Naive thymus-derived CD4-positive, alpha-beta T cell (primary cell): ENCODE measurements at places on chromosomes 1 and 21. TPM values are rescaled to one million over a fixed set of nuclear protein-coding genes. Genes with fewer than 3 reads are reported as not detected.

The TFF1 gene
- total RNA-seq, result not detected

The HSF2BP gene
- 0.92 TPM for total RNA-seq

The HES5 gene
- not detected for total RNA-seq

The C1orf87 gene
- not detected for total RNA-seq

The LDLRAD1 gene
- not detected for total RNA-seq

The LMNA gene
- 18.0 and 22.7 TPM in 2 replicates for total RNA-seq

The CACNA1S gene
- not detected for total RNA-seq

The ARID4B gene
- 86.3 TPM for total RNA-seq

The DDX59 gene
- total RNA-seq, result 26.1 TPM

The RAB25 gene
- 1.8 TPM for total RNA-seq

The ST6GALNAC5 gene
- not detected for total RNA-seq

The NBPF10 gene
- 4.6 and 4.7 TPM in 2 replicates for total RNA-seq

The SHISAL2A gene
- total RNA-seq, result 47.6 TPM

The OR2M3 gene
- total RNA-seq, result not detected

The TTC22 gene
- 16.6 TPM for total RNA-seq

The BLACAT1 gene
- 0.36 and 0.44 TPM in 2 replicates for total RNA-seq

DNA sequence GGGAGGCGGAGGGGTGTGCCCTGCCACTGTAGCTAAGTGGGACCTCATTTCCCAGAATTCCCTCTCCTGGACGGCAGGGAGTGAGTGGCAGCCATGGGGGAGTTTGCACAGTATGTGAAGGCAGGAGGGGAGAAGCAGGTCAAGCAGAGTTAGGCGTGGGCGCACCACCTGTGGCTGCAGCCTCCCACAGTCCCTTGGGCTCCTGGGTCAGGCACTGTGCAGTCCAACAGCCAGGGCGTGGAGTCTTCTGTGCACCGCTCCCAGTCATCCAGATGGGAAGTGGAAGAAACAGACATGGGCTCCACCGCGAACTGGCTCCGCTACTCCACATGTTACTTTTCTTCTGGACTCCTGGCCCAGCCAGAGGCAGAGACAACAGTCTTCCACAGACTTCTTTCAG is 85.4 kb upstream of the TIAM1 start:
- no peak for DNase-seq

GRCh38 chr1:59298026-59298583 is 1.2 kb downstream of the FGGY start:
- no peak for DNase-seq

GRCh38 chr1:206082831-206083695 is 30.1 kb downstream of the RHEX start:
- DNase-seq, result no peak

DNA sequence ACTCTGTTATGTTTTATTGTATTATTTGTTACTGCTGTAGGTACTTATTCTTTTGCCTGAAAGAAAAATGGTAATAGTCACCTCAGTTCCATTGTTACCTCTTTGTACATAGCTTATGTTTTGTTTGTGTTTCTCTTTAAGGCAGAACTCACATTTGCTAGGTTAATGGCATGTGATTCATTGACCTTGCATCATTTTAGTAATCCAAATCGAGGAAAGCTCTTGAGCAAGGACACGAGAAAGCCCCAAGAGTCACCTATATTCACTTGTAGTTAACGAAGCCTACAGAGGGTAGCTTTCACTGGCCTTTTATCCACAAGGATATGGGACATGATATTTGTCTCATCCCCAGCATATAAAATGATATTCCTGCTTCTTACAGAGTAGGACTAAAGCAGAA is 1765.2 kb downstream of the NCAM2 start:
- no peak for DNase-seq

- DNase-seq, result no peak
Observed at GRCh38 chr1:15941899-15942660, 33.8 kb downstream of the ZBTB17 start.

GRCh38 chr1:232519186-232519585 is 110.7 kb downstream of the SIPA1L2 start:
- no peak for DNase-seq

- no peak for DNase-seq
Observed at GRCh38 chr1:20487236-20487590, 1.2 kb upstream of the CAMK2N1 start.

GRCh38 chr1:11354893-11355553 is 82.0 kb downstream of the UBIAD1 start:
- DNase-seq, result no peak

DNA sequence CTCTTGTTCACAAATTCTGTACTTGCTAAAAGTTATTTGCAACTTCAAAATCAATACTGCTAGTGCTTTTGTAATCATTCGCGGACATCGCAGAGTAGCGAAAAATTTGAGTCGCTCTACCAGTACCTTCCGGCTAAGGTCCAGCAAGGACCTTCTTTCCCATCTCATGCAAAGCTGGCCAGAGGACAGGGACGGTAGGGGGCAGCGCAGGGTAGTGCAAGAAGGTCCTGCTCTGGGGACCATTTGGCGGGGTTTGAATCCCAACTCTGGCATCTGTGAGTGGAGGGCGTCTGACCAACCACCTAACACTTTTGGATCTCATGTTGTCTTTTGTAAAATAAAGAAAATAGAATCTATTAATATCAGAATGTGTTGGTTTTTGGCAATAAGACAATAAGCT is 258.3 kb downstream of the SPATA17 start:
- DNase-seq, result no peak

DNA sequence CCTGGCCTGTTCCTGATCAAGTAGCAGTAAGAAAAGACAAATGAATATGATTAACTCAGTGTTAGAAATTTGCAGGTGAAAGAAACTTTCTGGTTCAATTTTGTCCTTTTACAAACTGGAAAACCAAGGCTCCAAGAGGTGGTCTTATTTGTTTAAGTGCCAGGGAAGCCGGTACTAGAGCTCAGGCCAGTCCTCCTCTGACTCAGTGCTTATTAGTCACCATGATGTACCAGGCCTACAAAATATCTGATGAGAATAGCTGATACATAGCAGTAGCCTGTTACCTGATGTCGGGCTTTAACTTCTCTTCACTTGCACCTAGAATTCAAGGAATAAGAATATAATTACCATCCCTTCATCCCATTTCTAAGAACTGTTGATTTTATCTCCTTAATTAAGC is 394.8 kb downstream of the LMX1A start:
- no peak for DNase-seq

GRCh38 chr1:155309423-155310021 is 856 bp downstream of the FDPS start:
- no peak for DNase-seq

GRCh38 chr1:201946224-201946908 is at the start of gene LMOD1:
Gene LMOD1 (minus strand): TSS chr1:201946548. CDS start chr1:201946340, 208 bp downstream.
- no peak for DNase-seq

- no peak for DNase-seq
Observed at GRCh38 chr1:212727386-212728181, 27.9 kb upstream of the BATF3 start.

- no peak for DNase-seq
Observed at GRCh38 chr1:117537291-117537920, 68.4 kb upstream of the TENT5C start.

GRCh38 chr1:24864370-24864777 is 65.7 kb downstream of the RUNX3 start:
- DNase-seq, result no peak

GRCh38 chr1:231159202-231159962 is 2.5 kb upstream of the TRIM67 start:
- DNase-seq, result no peak

- DNase-seq, result no peak
Observed at GRCh38 chr1:34057347-34058130, 107.5 kb downstream of the CSMD2 start.

GRCh38 chr1:220382994-220383393 is 110.7 kb upstream of the RAB3GAP2 start:
- no peak for DNase-seq

GRCh38 chr1:224707843-224708725 is 92.0 kb downstream of the CNIH3 start:
- no peak for DNase-seq

- DNase-seq, result no peak
Observed at GRCh38 chr1:225908773-225909172, 15.3 kb downstream of the PYCR2 start.

DNA sequence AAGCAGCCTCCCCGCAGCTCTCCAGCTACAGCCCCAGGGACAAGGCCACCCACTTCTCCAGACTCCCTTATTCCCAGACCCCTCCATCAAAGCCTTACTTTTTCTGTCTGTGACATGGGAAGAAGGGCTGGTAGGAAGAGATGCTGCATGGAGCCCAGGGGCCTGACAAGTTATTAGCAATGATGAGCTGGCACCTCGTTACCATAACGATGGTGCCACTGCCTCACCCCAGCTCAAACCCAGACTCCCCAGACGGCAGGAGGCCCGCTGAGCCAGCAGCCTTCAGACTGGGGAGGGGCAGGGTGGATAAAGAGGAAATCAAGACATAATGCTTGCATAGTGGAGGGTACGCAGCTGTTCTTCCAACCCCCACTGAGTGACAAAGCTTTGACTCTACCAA is 3.3 kb downstream of the DLGAP3 start:
- no peak for DNase-seq

DNA sequence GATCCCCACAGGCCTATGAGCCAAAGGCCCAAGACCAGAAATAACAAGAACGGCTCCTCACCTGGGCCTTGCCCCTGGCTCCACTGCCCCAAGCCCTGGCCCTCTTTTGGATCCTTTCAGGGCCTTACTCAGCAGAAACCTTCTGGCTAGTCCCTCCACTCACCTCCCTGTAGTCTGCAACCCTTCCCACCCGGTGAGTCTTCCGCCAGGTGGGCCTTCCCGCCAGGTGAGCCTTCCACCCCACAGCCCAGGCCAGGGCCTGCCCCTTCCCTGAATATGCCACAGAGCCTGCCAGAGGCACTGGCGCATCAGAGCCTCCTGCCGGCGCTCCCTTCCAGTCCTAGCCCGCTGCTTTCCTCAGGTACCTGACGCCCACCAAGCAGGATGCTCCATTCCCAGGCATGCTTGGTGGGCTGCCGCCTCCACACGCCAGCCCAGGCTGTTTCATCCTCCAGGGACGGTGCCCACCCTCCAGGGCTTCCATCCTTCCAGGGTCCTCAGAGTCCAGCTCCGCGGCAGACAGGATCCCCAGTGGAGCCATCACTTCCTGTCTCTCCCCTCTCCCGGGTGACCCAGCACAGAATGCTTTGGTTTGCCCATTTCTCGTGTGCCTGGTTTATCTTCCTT is 20.9 kb downstream of the LHX4 start:
- DNase-seq, result no peak

DNA sequence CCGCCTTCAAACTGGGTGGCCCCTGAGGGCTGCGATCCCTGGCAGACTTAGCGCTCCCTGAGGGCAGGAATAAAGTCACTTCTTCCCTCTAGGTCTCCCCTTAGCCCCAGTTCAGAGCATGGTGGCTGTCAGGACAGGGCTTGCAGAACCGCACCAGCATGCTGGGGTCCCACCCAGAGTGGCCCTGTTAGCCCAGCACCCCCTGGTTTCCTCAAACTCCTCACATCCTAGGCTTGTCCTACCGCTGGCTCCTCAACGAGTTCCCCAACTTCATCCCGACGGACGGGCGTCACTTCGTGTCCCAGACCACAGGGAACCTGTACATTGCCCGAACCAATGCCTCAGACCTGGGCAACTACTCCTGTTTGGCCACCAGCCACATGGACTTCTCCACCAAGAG is 15.8 kb downstream of the CNTN2 start:
- DNase-seq, result no peak

DNA sequence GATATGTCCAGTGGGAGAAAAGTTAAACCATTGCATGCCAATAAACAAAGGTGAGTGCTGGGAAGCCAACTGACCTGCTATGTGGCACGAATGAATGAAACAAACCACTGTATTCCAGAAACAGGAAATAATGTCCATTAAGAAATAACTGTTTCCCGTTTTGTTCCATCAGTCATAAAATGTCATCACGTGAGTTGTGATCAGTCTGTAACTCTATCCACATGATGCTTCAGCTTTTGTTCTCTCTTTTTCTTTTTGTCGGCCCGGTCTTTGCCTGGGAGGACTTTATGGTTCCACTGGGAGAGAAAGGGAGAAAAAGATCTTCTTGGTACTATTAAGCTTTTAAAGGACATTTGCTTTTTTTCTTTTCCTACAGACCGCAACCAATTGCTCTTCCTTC is 179.9 kb downstream of the TGFB2 start:
- no peak for DNase-seq

- DNase-seq, result no peak
Observed at GRCh38 chr21:38303300-38303699, 46.5 kb downstream of the KCNJ15 start.

DNA sequence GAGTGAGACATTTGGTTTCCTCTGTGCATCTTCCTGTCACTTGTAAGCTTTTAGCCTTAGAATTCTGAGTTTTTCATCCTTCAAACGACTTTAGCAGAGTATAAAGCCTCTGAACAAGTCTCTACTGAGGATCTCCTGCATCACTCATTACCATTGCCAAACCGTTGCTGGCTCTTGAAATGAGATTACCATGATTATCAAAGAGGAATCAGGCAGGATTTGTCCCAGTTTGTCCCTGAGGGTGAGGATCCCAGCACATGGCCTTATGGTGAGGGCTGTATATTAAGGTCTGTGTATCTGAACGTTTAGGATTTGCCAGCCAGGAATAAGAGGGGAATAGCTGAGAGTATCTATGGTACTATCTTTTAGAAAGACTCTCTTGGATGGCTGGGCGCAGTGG is 169.5 kb upstream of the L1TD1 start:
- DNase-seq, result no peak

GRCh38 chr1:7177438-7178146 is 392.3 kb downstream of the CAMTA1 start:
- DNase-seq, result no peak

- no peak for DNase-seq
Observed at GRCh38 chr1:17893891-17894631, 138.9 kb downstream of the ACTL8 start.

DNA sequence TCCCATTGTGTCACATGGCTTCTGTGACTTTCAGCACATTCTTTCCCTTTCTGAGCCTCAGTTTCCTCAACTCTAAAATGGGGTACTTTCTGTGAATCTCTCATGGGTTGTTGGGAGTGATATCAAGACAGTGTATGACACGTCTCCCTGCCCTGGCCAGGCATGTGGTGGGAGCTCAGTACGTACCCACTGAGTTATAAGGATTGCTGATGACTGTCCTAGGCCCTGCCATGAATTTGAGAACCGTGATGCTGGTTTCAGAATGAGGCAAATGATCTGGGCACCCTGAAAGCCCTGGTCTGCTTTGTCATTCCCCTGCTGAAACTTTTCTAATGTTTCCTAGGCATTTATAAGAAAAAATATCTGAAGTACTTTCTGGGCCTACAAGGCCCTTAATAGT is 3.6 kb downstream of the ZNF362 start:
- no peak for DNase-seq
